T-helper 2 cell (primary cell): ENCODE measurements at places on chromosomes 4 and X.

GRCh38 chrX:10989386-10989785 is 121.7 kb upstream of the HCCS start:
- DNase-seq = no peak

- no peak for DNase-seq
Observed at GRCh38 chrX:115368876-115369275, 79.4 kb downstream of the LUZP4 start.

DNA sequence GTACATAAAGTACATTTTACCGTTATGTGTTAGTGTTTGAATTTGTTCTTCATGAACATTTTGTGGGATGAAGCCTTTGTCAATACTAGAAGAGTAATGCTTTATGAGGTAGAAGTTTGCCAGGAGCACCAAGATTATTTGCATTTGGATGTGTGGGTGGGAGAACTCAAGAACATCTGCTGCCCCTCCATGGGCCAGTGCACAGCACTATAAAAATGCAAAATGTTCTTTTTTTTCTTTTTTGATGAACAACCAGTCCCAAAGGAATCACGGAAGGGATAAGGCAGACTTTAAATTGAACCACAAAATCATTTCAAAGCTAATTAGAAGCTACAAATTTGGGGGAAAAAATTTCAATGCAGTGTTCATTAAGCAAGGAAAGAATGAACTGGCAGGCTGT is 300.3 kb upstream of the NWD2 start:
- DNase-seq = no peak

GRCh38 chrX:130030826-130031225 is 48.4 kb downstream of the BCORL1 start:
- no peak for DNase-seq

- peak; percentile 61 for DNase-seq
Observed at GRCh38 chr4:128061566-128062536, 739 bp downstream of the LARP1B start.

DNA sequence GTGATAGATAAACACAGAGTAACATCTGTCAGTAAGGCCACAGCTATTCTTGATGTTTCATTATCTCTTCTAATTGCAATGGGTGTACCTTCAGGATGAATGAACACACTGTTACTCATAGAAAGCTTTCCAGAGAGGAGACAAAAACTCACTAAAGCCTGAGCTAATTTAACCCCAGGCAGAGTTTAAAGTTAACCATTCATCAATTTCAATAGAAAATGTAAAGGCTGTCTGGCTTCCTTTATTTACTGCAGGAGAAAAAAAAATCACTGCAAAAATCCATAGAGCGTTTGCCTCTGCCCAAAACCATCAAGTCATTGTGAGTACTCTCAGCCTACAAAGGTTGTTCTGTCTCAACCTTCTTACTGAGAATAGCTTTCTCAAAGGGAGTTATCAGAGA is 376.9 kb downstream of the PPP4R3C start:
- no peak for DNase-seq
